ENCODE measurements at places on chromosomes 4 and X.

GRCh38 chrX:19342331-19342906 lies 1.3 kb upstream of the PDHA1 start:
- DNase-seq: no peak

GRCh38 chrX:130264573-130264972 lies 4.1 kb downstream of the ZNF280C start:
- no peak for DNase-seq

GRCh38 chrX:10620121-10620699 lies at the start of gene MID1:
MID1 (minus strand) TSS chrX:10620585; CDS start chrX:10567547, 53,038 bp downstream.
- DNase-seq: no peak

- no peak for DNase-seq
Observed at GRCh38 chr4:26275281-26275680, 45.5 kb upstream of the RBPJ start.

- DNase-seq: no peak
Observed at GRCh38 chrX:24153178-24153795, 3.8 kb downstream of the ZFX start.

GRCh38 chr4:508675-509638 lies 9.9 kb downstream of the PIGG start:
- DNase-seq: no peak

DNA sequence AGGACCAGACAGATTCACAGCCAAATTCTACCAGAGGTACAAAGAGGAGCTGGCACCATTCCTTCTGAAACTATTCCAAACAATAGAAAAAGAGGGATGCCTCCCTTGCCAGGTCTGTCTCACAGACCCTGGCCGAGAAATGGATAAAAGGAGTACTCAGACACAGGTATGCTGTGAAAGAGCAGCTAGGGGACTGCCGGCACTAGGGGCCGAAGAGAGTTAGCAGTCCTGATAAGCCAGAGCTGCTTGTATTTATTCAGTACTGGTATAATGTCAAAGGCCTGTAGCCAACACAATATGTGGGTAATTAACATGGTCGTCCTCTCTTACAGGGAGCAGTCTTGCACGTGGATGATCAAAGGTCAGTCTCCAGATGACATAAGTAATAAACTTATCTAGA lies 1042.1 kb upstream of the LCORL start:
- no peak for DNase-seq

DNA sequence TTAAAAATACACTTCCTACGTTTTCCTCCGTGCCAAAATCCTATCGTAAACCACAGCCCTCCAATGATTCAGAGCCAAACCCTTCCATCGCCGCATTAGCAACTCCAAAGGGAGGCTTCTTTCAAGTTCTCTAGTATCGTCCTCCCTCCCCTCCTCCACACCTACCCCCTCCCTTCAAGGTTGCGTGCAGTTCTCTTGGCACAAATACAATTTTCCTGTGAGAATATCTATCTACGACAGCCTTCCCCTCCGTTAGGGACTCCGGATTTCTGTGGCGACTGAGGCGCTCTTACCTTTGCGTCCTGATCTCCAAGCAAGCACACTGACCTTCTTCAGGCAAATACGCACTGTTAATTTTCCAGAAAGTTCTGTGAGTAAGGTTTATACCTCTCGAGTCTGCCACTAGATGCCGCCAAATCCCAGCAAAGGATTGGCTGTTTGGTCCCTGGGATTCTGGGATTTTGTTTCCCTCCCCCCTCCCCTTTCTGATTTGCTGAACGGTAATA lies 1.2 kb upstream of the MORF4L2 start:
- peak; percentile 9 for DNase-seq

DNA sequence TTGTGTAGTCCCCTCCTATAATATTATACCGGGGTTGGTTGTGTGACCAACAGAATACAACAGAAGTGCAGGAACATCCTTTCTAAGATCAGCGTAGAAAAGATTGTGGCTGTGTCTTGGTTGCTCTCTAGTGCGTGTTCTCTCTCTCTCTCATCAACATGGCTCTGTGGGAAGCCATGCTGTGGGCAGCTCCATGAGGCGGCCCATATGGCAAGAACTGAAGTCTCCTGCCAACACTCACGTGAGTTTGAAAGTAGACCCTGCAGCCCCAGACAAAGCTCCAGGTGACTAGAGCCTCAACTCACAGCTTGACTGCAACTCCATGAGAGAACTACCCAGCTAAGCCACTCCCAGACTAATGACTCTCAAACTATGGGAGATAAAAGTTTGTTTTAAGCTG lies 118.7 kb downstream of the TSPAN5 start:
- no peak for DNase-seq

DNA sequence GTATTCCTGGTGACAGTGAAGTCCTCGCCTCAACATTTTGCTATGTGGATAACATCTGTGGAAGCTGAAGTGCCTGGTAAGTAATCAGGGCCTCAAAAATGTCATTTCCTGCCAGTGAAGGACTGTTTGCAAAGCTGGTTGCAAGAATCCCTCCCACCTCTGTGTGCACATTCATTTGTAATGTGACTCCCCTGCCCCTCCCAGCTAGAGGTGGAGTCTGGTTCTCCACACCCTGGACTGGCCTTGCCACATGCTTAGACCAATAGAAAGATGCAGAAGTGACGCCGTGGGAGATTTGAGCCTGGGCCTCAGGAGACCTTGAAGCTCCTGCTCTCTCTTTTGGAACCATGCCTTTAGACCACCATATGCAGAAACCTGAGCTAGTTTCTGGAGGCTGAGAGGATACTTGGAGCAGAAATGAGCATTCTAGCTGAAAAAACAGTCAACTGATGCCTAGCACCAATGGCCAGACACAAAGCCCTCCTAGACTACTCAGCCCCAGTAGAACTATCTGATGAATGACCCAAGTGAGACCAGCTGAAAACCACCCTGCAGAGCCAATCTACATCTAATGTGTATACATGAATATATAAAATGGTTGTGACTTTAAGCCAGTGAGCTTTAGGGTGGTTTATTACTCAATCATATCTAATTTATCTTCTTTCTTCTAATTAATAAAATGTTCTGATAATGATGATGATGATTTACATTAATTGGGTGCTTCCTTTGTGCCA lies 47.8 kb upstream of the CRMP1 start:
- no peak for DNase-seq

DNA sequence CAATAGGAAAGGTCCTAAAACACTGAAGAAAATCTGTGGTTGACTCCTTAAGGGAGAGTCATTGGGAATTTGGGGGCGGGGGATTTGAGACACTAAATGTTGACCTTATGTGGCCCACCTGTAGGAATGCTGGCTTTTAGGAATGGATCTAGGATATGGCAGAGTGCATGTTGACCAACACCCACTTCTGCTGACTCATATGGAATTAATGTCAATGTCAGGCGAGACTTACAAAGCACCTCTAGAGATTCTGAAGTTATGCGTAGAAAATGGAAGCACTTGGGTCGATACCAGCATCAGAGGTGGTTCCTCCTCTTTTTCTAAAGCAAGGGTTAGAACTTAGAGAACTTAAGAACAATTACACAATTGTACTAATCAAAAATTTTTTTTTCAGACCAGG lies 100.6 kb upstream of the CBR4 start:
- DNase-seq: no peak

DNA sequence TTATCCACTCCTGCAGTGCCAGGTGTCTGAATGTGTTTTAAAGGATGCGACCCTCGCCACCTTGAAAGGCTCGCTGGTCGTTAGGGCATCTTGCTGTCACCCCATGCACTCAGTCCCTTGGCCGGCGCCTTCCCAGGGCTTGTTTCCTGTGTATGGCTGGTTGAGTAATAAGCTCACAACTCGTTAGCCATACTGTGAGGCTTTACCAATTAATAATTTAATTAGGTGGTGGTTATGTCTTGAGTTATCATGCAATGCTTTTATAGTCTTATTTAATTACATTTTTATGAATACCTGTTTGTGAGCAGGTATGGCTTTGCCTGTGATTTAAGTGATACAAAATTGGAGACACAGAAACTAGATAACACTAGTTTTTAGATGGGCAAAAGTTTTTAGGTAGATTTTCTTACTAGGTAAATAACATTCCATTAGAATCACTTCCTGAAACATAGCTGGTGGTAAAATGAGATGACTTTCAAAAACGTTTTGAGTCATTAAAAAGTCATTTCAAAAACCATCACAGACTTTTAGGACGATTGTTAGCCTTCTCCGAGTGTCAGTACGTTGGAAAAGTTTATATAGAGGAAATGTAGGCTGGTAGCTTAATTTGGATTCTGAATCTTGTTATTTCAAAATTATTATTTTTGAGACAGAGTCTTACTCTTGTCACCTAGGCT lies 18.2 kb downstream of the PTTG2 start:
- DNase-seq: no peak

DNA sequence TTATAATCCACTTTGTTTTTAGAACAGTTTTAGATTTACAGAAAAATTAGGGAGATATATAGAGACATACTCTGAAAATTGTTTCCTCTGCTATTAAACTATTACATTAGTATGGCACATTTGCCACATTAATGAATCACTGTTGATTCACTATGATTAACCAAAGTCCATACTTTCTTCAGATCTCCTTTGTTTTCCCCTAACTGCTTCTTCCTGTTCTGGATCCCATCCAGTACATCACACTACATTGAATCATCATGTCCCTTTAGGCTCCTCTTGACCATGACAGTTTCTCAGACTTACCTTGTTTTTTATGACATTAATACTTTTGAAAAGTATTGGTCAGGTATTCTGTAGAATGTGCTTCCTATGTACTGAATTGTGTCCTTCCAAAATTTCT lies 109.2 kb upstream of the EDNRA start:
- no peak for DNase-seq

DNA sequence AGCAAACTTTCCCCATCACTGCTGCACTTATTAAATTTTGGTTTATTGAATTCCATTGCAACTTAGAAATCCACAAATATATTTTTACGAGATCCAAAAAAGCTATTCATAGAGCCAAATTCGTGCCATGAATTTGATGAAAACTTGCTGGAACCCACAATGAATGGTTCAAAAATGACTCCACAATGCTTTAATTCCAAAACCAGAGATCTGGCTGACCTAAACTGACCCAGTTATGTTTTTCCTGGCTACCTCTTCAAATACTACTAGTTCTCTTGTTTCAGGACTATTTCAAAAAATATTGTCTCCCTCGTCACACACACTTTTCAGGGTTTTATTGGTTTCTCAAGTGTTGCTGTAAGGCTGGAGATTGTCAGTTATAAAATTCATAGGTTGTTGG lies 474.8 kb downstream of the PDGFC start:
- DNase-seq: no peak

GRCh38 chr4:82865592-82865991 lies 25.4 kb downstream of the SEC31A start:
- no peak for DNase-seq

DNA sequence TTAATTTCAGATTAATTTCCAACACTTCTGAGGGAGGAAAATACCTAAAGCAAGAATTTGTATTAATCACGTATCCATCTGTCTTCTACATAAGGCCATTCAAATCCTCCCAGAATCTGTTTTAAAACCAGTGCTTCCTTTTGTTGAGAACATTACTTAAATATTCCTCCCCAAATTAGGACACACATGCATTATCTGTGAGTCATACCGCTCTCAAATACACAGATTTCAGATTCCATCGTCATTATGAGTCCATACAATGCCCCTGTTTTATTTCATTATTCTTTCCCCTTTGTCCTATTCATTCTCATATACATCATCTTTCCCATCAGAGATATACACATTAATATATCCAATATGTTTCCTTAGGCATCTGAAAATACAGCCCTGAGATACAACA lies 57.3 kb upstream of the PRSS12 start:
- no peak for DNase-seq

DNA sequence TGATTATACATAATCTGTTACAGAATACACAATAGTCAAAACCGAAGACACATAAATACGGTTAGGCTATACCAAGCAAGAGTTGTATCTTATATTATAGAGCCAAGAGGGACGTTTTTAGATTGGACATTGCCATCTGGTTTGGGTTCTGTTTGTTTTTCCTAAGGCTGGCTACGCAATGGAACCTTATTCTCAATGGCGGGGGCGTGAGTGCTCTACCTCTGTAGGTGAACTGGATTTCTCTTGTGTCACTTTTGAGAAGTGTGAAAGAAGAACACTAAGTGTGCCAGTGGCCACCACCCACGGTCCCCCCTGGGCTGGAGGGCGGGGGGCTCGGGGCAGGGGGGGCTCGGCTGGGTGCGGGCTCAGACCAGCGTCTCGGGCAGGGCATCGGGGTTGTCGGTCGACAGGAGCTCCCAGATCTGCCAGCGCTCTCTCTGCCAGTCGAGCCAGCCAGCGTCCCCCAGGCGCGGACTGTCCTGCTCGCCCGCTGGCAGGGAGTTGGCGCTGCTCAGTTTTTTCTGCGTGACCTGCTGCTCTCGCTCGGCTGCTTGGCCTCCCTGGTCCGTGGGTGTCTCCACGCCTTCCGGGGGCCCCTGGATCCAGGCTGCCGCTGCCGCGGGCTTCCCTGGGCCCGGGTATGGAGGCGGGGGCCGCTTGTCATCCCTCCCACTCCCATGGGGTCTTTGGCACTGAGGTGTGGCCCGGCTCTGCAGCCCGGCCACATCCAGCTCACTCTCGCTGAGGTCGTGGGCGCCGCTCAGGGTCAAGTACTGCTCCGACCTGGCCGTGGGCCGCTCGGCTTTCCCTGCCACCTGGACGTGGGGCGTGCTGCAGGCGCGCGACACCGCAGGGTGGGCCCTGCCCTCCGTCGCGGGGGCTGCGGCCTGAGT lies 27.6 kb downstream of the HCCS start:
- no peak for DNase-seq

DNA sequence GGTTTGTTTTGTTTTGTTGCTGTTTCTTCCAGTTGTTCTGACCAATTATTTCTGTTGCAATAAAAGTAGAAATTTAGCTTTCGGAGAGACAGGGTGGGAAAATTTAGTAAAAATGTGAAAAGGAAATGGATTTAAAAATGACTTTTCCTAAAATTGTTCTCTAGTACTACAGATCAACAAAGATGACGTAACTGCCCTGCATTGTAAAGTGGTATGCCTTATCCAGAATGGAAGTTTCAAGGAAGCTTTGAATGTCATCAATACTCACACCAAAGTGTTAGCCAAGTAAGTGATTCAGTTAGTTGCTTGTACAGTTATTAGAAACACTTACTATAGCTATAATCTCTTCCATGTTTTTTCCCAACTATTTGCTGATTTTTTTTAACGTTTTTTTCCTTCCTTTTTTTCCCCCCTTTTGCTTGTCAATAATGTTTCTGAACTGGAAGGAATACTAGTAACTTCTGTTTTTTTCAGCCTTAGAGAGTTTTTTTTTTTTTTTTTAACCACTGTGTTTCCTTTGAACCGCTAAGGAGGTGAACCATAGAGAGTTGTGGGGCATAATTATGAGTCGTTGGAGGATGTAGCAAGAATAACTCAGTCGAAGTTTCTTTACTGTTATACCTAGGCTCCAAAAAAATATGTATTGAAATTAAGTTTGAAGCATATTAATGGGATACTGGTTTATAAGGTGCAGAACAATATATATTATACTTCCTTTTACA lies 2.2 kb downstream of the SRP72 start:
- DNase-seq: no peak
